ENCODE measurements at places on chromosomes 5 and 9.

DNA sequence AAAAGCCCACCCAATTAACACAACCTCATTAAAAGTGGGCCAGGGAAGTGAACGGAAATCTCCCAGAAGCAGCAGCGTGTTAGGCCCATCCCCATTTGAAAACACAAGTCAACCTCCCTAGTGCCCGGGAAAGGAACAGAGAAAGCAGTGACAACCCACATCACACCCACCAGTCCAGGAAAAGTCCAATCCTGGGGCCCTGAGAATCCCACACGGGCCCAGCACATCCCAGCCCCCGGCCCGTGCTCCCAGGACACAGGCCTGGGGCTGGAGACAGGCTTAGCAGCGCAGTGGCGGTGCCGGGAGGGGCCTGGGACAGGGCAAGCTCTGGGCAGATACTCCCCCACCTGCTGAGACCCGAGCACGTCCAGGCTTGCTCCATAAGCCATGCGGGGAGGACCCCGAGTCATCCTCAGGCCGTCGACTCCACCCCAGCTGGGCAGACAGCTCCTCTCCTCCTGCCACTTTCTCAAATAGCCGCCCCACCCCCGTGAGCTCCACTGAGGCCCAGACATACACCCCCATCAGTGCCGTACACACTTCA lies 101.0 kb downstream of the KCNT1 start:
- DNase-seq: no peak

DNA sequence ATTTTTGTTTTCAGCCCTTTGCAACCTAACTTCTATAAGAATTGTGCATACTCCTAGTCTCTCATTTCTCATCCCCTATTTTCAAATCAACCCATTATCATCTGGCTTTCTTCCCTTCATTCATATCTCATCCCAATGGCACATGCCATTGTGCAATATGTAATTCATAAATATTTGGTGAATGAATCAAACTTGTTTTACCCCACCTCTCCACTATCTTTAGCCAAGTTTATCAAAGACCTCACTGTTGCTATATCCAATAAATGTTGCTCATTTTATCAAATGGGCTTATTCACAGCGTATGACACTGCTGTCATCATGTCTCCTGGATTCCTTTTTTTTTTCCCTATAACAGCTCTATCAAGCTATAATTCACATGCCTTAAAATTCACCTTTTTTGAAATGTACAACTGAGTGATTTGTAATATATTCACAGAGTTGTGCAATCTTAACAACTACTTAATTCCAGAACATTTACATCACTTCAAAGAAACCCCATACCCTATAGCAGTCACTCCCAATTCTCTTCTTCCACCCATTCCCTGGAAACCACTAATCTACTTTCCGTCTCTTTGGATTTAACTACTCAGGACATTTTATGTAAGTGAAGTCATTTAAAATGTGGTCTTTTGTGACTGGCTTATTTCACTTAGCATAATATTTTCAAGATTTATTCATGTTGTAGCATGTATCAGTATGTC lies 214.4 kb upstream of the PAPPA start:
- no peak for DNase-seq

DNA sequence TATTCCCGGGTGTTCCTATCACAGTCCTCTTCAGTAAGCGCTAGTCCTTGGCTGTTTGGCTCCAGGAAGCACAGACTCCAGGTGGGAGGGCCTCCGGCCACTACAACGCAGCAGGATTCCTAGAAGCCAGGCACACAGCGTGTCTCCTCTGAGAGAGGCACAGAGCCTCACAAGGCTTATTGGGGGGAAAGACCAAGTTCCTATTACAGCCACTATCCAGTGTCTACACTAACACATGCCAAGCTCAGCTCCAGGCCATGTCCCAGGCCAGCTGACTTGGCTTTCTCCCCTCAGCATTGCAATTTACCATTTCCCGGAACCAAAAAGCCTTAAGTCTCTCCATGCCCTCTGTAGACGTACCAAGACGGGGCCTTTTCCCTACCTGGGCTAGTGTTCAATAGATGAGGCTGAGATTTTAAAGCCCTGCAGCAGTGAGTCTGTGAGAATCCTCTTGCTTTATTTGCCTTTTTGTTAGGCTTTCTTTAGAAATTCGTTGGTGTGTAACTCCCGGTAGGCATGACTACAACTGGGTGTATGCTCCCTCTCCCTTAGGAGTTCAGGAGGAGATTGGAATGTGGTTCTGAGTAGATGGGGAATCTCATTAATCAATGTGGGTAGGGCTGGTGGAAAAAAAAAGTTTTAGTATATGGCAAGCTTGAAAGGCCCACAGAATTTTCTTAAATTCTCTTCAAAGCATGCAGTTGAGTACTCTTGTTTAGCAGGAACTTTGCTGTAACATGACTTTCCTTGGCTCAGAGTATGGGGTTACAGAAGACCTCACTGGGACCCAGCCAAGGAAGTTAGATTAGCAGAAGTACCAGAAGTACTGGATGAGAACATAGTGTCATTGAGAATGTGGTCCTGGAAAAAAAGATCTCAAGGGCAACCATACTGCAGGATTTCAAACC lies 84.3 kb upstream of the SLC1A3 start:
- no peak for DNase-seq

DNA sequence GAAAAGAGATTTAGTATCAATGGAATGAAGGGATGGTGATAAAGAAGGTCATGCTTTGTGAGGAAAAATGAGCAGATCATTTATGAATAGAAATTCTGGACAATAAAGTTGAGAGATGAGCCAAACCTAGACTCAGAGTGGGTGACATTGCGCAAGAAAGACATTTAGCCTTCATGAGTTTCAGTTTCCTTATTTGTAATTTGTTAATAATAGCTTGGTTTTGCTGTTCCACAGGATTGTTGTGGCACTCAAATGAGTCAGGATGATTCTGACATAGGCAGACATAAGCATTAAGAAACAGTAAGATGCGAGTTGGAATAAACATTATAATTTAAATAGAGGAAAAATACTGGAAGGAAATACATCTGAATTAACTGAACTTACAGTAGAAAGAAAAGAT lies 34.8 kb downstream of the ITGA2 start:
- DNase-seq: no peak

- no peak for DNase-seq
Measured at GRCh38 chr9:32371679-32372078, 12.8 kb upstream of the ACO1 start.

DNA sequence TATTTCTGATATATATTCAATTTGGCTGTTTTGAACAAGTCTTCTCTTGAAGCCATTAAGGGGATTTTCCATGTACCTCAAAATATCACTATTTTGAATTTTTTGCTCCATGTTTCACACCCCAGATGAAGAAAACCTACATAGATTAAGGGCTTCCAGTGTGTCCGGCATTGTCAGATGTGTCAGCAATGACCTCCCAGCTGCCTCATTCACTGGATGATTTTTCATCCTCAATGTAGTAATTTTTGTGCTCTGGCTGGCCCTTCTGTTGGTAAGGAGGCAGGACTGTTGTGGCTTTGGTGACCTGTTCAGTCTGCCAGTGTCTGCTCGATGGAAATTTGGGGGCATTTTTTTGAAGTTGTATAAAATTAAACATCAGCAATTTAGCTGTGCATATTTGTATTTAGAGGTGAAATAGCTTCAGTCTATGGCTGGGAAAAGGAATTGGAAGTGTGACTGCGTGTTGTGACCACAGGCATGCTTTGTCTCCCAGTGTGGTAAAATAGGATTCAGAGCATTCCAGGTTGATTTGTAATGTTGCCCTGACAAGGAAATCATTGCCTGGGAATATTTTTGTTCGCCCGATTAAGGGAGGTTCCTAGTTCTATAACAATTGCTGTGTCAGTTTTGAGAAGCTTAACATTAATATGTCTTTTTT lies 312.4 kb downstream of the ARHGEF28 start:
- no peak for DNase-seq

DNA sequence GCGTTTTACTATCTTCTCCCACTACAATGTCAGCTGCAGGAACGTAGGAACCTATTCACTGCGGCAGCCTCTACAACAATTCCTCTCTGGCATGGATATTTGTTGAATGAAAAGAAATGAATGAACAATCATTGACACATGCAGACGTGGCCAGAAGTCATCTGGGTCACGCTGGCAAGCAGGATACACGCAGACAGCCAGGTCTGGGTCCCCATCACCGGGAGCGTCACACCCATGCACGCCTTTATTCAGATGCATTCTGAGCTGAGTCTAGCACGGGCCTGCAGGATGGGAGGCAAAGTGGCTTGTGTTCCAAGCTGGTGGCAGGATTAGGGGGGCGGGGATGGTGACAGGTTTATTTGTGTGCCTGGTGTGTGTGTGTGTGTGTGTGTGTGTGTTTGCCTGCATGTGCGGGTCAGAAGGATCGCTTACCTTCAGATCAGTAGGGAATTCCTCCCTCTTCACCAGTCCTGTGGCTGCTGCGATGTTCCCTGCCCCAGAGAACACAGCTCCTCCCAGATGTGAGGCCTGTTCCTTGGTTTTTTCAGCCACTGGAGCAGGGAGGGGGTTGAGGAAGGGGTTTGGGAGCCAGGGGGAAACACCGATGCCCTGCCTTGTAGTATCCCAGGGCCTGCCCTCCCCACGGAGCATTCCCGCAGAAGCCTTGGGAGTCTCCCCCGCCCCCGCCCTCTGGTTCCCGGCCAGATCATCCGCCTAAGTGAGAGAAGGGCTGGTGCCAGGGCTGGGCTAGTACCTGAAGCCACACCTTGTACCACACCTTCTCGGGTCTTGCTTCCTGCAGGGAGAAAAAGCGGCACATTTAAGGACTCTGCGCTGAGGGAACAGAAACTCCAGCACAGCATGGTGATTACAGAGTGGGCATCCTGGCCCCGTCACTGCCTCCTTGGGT lies 4.1 kb downstream of the SNCB start:
- DNase-seq: no peak

DNA sequence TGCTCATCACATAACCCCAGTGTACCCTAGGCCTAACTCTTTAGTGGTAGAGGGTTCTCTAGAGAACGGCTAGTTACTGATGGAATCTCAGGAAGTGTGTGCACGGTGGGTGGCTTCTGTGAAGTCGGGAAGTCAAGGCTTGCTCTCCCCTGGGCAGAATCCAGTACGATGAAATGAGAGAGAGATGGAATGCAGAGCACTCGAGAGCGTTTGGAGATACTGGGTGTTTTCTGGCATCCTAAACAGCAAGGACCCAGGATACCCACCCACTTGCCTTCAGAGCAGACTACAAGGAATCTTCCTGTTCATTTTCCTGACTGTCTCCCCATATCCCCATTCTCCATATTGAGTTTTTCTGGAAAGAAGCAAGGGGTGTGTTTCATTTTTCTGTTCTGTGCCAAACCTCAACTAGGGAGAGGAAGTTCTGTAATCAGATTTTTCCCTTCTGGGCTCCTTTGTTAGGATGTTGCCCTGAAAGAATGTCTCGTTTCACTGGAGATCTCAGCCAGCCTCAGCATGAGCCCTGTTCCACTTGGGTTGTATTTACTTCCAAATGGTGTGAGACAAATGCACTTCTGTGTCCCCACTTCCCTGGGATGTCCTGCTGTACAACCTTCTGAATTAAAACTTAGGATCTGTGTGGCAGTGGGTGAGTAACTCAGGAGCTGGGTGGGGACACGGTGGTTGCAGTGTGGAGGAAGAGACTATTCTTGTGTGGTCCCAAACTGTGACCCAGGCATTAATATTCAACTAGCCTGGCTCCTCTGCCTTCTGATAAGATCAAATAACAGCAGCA lies 108.9 kb upstream of the SPRY4 start:
- DNase-seq: no peak

DNA sequence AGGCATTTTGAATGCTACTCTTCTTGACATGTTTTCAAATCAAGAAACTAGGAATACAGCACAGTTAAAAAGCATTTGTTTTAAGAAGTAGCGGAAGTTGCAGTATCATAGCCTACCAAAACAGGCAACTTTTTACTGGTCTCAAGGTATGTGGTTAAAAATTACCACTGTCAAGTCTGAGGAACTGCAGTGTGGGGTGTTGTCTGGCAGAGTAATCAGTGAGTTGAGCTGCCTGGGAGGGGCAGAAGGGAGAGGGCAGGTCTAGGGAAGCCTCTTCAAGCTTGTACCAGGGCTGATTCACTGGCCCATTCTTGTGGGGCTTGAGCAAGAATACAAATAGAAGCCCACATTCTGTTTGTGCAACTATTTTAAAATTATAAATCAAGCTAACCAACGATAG lies 42.4 kb upstream of the SV2C start:
- no peak for DNase-seq

DNA sequence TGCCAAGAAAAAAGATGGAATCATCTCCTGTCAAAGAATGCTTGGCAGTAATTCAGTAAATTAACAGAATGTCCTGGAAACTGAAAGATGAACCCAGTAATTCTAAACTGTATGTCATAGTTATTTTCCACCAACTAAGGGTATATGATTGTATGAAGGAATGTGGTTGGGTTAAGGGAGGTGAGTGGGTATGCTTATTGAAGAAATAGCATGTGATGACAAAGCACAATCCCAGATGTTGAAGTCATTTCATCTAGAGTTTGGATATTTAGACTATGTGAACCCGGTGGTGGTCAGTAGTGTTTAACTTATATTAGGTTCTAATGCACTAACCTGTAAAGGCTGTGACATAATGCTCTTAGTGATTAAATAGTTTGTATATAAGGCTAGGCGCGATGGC lies 87.3 kb downstream of the CDKN2A start:
- DNase-seq: no peak

GRCh38 chr5:143165049-143165880 lies 238.2 kb downstream of the NR3C1 start:
- DNase-seq: no peak

GRCh38 chr5:108503986-108504385 lies 122.1 kb upstream of the FBXL17 start:
- DNase-seq: no peak

GRCh38 chr9:99000476-99001395 lies 57.0 kb downstream of the COL15A1 start:
- DNase-seq: peak; percentile 41

GRCh38 chr5:162684145-162684544 lies 616.6 kb downstream of the GABRG2 start:
- DNase-seq: no peak

GRCh38 chr5:170361116-170361515 lies 28.1 kb downstream of the KCNMB1 start:
- no peak for DNase-seq

GRCh38 chr9:116555119-116555518 lies 132.0 kb upstream of the TRIM32 start:
- DNase-seq: no peak

GRCh38 chr5:53873235-53873634 lies 312.8 kb downstream of the NDUFS4 start:
- DNase-seq: no peak

- no peak for DNase-seq
Measured at GRCh38 chr9:86891886-86892437, 55.3 kb downstream of the GAS1 start.

GRCh38 chr5:140041492-140042392 lies 1.4 kb downstream of the NRG2 start:
- no peak for DNase-seq

All from NCI-H774 (cell line).